ENCODE measurements at places on chromosomes 16 and 17.

DNA sequence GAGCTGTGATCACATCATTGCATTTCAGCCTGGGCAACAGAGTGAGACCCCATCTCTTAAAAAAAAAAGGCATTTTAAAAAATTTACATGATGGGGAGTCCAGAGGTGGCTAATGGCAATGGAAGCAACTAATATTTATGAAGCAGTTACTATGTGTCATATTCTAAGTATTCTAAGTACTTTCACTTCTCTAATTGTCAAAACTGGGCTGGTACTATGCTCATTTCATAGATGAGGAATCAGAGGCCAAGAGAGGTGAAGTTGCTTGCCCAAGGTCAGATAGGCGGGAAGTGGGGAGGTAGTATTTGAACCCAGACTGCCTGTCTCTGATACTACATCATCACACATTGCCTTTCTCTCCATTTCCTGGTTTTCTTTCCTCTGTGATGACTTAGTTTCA is 50.7 kb downstream of the SLC5A11 start:
- no peak for DNase-seq

DNA sequence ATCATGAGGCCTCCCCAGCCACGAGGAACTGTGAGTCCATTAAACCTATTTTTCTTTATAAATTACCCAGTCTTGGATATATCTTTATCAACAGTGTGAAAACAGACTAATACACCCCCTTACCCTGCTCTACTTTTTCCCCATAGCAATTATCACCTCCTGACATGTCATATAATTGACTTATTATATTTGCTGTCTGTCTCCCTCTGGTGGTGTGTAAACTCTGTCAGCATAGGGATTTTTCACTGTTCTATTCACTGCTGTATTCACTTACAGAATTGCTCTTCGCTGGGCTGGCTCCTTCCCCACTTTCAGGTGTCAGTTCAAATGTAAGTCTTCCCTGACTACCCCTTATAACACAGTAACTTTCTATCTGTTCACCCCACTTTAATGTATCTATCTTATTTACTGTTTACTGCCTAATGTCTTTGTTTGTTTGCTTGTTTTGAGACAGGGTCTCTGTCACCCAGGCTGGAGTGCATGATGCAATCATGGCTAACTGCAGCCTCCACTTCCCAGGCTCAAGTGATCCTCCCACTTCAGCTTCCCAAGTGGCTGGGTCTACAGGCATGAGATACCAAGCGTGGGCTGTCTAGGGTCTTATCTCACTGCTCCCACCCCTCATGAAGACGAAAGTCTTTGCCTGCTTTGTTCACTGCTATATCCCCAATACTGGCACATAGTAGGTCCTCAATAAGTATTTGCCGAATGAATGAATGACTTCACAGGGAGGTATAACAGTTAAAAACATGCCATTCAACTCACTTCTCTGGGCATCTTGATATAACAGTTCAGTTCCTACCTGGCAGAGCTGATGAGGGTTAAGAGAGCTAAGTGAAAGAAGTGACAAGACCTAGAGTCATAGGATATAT is 52.4 kb upstream of the CDH3 start:
- no peak for DNase-seq

GRCh38 chr17:14942526-14943190 is 322.5 kb downstream of the PMP22 start:
- no peak for DNase-seq

GRCh38 chr17:16989230-16989952 is 17.5 kb upstream of the TNFRSF13B start:
- no peak for DNase-seq

DNA sequence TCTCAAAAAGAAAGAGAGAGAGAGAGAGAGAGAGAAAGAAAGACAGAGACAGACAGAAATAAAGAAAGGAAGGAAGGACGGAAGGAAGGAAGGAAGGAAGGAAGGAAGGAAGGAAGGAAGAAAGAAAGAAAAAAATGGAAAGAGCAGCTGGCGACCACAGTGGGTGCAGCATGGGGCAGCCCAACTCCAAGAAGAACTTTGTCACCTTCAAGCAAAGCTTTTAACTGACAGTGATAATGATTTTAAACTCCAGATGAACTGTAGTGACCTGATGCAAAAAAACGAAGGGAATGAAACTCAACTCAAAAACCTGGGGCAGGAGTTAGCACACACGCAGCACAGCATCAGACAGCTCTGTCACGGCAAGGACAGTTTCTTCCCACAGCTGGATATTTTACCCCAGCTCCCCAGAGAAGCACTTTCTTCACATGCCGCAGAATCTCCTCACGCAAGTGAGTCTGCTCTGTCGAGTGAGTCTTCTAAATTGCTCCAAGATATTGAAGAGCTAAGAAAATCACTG is 5.0 kb upstream of the ARHGAP17 start:
- DNase-seq, result no peak

GRCh38 chr17:50280068-50280467 is 5.8 kb downstream of the TMEM92 start:
- DNase-seq, result no peak

DNA sequence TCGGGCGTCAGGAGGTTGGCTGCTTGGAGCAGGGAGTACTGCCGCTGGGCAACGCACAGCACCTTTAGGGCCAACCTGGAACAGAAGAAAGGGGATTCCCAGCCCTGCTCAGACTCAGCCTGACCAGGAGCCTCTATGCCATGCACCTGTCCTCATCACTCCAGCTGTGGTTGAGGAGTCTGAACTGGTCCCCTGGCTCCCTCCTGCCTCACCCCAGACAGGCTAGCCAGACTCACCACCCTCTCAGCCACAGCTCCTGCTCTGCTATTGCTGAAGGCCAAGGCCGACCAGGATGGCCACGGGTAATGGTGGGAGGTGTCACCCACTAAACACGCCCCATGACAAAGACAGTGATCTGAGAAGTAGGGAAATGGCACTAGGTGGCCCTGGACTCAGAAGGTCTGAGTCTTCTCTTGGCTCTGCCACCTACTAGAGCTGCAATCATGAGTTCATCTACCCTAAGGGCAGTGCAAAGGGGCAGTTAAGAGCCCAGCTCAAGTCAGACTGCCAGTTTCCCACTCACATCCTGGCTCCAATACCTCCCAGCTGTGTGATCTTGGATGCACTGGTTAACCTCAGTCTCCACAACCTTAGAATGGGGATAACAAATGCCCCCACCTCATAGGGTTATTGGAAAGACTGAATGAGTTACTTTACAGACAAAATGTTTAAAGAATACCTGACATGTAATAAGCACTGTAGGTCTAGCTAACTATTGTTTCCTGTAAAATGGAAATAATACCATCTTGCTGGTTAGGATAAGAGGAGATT is 13.8 kb upstream of the GFAP start:
- no peak for DNase-seq

DNA sequence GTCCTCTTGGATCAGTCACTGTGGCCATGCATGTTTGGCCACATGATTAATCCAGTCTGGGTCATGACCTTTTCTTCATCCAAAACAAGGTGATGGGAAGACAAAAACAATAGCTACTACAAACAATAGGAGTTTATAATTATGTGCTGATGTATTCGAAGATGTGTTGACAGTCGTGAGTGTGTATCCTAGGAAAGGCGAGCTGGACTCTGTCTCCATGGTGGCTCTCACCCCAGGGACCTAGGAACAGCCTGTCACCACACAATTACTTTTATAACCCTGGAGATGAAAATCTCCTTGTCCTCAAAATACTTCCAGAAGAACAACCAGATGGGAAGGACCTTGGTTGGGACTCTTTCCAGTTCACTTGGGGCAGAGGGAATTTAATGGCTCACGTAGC is 9.8 kb upstream of the PLK1 start:
- no peak for DNase-seq

GRCh38 chr17:76753061-76753961 is 15.4 kb downstream of the MFSD11 start:
- DNase-seq, result no peak

GRCh38 chr17:5788266-5788900 is 204.1 kb upstream of the NLRP1 start:
- DNase-seq, result no peak

DNA sequence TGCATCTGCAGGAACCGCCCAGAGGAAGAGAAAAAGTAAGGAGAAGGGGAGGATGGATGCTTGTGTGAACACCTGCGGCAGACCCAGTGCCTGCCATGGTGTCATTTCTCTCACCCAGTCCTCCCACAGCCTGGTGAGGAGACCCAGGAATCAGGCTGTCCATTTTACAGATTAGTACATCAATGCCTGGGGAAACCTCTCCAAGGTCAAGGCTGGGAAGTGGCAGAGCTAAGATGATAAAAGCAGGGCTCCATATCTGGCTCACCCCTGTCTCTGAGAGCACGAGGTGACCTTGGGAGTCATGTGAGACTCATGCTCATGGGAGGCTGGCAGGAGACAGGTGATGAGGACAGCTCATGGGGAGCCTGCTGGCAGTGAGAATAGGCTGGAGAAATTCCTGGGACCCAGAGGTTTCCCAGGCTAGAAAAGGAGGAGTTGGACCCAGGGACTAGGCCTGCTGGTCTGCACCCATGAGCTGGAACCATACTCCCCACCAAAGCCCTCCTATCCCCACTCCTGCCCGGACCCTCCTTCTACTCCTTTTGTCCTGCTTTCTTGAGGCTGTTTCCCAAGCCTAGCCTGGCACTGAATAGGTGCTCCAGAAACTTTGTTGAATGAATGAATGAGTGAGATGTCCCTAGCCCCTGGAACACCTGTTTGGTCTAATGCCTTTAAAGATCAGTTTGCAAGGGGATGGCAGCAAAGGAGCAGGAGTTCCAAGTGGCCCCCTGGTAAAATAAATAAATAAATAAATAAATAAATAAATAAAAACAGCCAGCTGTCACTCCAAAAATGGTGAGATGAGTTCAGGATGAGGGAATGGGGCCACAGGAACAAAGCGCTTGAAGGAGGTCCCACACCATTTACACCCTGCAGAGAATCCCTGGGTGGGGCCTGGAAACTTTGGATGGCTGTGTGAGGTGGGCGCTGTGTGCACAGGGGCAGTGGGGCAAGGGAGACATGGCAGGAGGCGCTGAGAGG is 1.6 kb downstream of the ZNF629 start:
- DNase-seq, result no peak

DNA sequence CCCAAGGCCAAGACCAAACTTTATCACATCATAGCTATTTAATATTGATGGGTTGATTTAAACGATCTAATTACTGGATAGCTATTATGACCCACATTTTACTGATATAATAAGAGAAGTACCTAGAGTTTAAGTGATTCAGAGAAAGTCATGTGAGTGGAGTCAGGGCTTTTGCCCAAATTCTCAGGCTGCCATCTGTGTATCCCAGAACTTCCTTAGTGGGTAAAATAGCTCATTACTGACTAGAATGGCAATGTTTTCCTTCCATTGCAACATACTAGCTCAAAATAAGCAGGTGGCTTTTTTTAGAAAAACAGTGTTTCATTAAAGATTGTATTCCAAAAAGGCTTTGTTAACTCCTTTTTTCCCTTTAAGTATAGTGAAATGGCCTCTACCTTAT is 113.9 kb upstream of the MAF start:
- no peak for DNase-seq

GRCh38 chr16:78483124-78483992 is 383.9 kb downstream of the WWOX start:
- no peak for DNase-seq

- no peak for DNase-seq
Observed at GRCh38 chr17:16877099-16877498, 94.8 kb downstream of the TNFRSF13B start.

DNA sequence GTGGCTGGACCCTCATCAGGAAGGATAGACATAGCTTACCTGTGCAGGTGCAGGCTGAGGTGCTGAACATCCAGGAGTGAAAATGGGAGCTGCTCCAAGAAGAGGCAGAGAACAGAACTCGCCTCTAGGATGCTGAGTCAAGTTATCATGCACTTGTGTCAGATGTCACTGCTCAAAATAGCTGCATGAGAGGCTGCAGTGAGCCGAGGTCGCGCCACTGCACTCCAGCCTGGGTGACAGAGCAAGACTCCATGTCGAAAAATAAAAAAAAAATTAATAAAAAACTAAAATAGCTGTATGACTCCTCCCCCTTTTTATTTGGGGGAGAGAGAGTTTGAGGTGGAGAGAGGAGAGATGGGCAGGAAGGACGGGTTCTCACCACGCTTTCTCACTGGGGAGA is 148.8 kb downstream of the FOXL1 start:
- no peak for DNase-seq

DNA sequence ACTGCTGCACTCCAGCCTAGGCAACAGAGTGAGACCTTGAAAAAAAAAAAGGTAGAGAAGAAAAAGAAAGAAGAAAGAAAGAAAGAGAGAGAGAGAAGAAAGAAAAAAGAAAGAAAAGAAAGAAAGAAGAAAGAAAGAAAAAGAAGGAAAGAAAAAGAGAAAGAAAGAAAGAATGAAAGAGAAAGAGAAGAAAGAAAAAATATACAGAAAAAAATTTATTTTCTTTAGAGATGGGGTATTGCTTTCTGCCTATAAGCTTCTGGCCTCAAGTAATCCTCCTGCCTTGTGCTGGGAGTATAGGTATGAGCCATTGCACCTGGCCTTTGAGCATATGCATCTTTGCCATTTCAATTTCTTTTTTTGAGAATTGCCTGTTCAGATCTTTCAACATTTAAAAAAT is 156.8 kb downstream of the IRX3 start:
- DNase-seq, result no peak

- peak; percentile 96 for DNase-seq
Observed at GRCh38 chr17:29568331-29569244, at the start of gene TP53I13. TSS of gene TP53I13 (plus strand) at chr17:29568701. CDS start at chr17:29568759, 58 bp downstream.

DNA sequence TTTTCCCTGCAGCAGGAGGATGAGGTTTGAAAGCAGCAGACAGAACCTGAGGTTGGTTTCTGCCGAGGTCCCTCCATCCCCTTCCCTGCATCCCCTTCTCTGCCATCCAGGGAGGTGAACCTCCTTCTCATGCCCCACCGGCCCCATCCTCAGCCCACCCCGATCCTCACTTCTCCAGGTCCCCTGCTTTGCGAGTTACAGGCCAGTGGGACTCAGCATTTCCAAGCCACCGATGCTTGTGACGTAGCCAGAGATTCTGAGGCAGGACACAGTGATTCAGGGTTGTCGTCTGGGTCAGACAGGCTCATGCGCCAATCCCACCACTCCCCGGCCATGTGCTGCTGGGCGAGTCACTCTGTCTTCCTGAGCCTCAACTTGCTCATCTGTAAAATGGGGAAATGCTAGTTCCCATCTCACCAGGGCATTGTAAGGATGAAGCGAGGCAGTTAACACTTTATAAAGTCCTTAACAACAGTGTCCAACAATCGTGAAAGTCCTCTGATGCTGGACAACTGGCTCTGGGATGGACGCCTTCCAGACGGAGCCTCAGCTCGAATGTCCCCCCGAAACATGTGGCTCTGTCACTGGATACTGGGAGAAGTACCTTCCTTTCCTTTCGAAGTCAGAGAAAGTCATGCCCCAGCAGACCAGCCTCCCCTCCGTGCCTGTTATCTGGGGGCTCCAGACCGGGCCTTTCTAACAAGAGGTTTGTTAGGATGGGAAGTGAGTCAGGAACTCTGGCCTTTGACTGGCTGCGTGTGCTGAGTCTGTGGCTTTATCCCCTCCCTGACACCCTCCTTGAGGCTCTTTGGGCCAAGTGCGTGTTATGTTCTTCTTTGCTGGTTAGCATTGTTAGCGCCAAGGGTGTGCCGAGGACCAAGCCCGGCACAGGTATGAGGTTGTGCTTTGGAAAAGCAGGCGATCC is 21.9 kb downstream of the SEC14L5 start:
- DNase-seq, result peak; percentile 75

All from K562 (cell line).